MG63 (cell line): ENCODE measurements at places on chromosomes 11 and 22.
A peak's percentile ranks its signal among the peaks of the same experiment; 100 is the strongest.

- no peak for DNase-seq
These were observed 15.6 kb downstream of the SMC1B start for GRCh38 chr22:45397806-45398205.

DNA sequence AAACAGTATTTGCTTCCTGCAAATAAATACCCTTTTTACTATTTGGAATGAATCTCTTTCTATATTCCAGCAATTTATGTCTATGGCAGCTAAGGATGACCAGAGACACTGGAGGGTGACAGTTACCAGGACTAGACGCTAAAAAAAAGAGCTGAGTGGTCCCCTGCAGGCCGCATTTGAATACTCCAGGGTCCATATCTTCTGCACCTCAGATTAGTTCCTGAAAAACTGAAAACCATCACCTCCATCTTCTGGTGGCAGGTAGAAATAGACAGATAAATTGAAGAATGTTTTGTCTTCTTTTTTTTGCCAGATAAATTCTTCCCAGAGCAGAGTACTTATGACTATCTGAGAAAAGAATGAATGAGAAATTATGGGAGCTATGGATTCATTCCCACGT, 145.6 kb downstream of the CSNK2A3 start:
- DNase-seq: no peak

DNA sequence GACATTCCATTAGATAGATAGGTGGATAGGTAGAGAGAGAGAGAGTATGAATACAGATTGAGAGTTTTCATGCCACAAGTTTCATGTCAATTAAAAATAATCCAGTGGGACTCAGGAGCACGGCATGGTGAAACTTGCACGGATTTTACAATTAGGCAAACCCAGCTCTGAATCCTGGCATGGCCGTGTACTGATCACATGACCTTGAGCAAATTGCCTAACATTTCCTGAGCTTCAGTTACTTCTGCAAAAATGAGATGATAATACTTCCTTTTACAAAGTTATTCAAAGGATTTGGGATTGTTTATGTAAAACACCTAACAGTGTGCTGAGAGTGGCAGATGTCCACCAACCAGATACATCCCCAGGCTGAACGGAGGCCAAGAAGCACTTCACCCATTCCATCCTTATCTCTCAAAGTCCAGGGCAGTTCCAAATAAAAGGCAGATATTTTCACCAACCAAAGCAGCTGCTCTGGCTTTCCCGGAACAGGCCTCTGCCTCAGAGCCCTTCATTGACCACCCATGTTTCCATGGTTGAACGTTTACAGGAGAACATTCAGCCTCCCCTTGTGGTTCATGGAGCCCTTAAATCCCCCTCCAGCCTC, 17.9 kb downstream of the APLNR start:
- peak; percentile 46 for DNase-seq

DNA sequence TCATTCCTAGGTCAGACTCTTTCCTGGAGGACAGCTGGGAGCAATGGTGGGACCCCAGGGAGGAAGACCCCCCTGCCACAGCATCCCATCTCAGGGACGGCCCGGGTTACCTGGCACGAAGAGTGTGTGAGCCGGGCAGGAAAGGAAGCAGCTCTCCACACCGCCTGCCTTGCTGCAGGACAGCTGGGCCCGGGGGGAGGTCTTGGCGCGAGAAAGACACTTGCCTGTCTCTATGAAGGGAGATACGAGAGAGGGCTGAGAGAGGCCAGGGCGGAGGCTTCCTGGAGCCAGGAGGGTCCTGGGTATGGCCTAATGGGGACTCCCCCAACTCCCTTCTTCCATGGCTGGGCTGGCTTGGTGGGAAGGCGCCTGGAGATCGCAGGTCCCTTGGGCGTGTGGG, 36.1 kb upstream of the TTLL12 start:
- DNase-seq: no peak

- no peak for DNase-seq
These were observed 28.3 kb downstream of the MUC6 start for GRCh38 chr11:1008001-1008802.

DNA sequence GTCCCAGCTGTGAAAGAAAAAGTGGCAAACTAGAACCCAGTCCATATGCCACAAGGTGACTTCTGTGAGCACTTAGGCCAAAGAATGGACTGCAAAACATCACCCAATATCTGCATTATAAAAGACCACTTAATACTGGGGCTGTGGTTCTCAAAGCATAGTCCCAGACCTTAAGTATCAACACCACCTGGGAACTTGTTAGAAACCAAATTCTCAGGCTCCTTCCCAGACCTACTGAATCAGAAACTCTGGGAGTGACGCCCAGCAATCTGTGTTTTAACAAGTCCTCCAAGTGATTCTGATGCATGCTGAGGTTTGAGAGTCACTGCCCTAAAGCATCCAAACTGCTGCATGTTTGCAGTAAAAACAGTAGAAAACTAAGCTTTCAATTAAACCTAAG, 81.3 kb downstream of the SERGEF start:
- no peak for DNase-seq
